Calu3 (cell line): ENCODE measurements at places on chromosomes 5 and 9.

GRCh38 chr9:109780453-109781033 lies 545 bp downstream of the PALM2AKAP2 start:
- DNase-seq = no peak

DNA sequence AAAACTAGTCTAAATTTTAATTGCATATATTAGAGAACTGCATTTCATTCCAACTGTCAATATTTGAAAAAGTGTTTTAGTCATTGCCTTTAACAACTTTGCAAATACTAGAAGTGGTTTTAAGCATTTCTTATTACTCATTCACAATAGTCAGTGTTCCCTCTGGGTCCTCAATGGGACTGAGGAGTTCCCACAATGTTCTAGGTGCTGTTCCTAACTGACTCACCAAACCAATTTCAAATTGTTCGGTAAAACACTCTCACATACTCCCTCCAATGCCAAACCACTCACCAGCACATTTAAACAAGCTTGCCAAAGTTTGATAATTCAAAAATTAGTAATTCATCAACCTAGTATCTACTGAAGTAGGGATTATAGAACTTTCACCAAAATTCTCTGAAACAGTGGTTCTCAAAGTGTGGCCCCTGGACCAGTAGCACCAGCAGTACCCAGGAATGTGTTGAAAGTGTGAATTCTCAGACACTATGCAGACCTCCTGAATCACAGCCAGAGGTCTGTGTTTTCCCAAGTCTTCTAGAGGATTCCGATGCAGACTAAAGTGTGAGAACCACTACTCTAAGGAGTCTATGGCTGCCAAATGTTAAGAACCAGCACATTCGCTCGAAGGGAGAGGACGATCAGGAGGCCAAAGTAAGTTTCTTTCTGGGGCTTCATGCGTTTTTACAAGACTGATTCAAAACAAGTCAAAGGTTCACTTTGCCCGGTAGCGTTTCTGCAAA lies 72.8 kb downstream of the APBA1 start:
- no peak for DNase-seq

- no peak for DNase-seq
Measured at GRCh38 chr9:91856419-91856818, 93.6 kb downstream of the ROR2 start.

GRCh38 chr5:153081385-153081784 lies 409.1 kb upstream of the GRIA1 start:
- no peak for DNase-seq

DNA sequence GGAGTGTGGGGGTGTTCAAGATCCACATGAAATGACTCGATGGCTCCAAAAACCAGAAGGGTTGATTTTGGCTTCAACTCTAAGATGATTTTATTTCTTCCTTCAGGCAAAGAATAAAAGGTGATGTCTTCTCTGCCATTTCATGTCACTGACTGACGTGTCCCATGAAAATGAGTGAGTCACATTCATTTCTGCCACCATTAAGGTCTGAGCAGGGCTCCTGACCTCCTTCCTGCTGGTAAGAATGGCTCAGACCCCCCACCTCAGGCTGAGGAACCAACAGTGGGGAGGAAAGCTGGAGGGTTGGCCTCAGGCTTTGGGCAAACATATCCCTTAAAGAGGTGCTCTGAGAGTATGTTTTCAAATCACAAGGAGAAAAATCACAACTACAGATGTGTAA lies 53.9 kb upstream of the ZNF354A start:
- DNase-seq = no peak

GRCh38 chr9:22286661-22287060 lies 160.0 kb upstream of the DMRTA1 start:
- DNase-seq = no peak

- peak; percentile 86 for DNase-seq
Measured at GRCh38 chr5:73437101-73437776, 11.3 kb downstream of the FOXD1 start.

GRCh38 chr5:94690778-94691177 lies 72.3 kb downstream of the SLF1 start:
- no peak for DNase-seq

GRCh38 chr5:57174890-57175510 lies 1.1 kb downstream of the GPBP1 start:
- no peak for DNase-seq

GRCh38 chr9:92655366-92655765 lies 14.6 kb downstream of the IPPK start:
- DNase-seq = no peak

DNA sequence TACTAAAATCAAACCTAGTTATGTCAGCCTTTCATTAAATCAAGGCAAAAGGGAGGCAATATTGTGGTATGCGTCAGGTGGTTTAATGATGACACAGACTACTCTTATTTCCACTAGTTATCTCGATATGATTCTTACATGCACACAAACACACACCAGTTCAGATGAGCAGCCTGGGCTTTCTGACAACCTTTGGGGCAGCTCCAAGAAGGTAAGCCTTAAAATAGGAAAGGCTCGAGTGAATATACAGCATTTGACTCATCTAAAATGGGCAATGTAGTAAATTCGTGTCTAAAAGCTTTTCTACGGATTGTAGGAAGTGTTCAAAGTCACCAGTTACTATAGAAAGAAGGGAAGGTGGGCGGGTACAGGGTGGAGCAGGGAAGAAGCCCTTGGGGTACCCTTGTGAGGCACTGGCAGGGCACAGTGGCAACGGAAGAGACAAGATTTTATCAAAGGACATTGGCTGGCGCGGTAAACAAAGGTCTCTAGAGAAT lies 1.9 kb downstream of the ANKH start:
- no peak for DNase-seq

DNA sequence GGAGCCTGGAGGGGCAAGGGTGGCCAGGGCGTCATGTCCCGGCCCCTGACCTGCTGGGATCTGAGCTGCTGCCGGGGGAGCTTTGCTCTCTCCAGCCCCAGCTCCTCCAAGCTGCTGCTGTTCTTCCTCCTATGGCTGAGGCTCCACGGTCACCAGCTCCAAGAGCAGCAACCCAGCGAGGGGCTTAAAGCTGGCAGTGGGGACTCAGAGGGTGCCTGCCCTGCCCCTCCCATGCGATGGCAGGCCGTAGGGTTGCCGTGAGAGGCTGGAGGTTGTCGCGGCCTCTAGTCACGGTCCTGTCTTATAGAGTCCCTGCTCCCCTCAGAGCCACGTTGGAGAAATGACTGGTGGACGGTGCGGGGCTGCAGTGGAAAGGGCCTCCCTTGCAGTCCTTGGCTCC lies 19.5 kb downstream of the DBH start:
- DNase-seq = no peak

- no peak for DNase-seq
Measured at GRCh38 chr9:129873563-129874190, 38.4 kb downstream of the USP20 start.

GRCh38 chr9:123642291-123643278 lies 286.6 kb downstream of the CRB2 start:
- DNase-seq = no peak

- no peak for DNase-seq
Measured at GRCh38 chr5:36177715-36178523, 26.0 kb downstream of the SKP2 start.

DNA sequence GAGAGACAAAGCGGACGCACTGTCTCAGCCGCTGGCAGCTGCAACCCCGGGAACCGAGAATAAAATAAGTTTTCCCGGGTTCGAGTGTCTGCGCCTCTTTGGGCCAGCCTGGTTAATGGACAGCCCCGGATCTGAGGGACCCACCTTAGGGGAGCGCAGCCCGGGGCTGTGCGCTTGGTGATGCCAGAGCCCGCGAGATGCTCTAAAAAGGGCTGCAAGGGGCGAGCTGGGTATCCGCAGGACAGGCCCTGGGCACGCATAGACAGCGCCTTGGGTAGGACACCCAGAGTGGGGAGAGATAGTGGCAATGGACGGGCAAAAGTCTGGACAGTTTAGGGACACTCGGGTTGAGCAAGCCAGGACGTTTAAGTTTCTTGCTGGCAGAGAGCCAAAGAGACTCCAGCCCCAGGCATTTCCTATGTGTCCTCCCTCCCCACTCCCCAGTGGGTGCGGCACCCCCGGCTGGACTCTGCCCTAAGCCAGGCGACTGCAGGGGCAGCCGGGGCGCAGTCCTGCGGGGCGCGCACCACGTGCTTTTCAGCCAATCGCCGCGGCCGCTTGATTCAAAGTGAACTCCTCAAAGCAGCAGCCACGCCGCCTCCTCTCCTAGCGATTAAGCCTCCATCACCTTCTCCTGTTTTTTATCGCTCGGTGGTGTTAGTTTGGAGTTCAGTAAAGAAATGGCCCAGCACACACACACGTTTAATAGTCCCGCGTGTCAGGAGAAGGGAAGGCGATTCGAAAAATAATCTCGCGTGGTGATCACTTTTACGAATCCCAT lies 616 bp upstream of the ENC1 start:
- DNase-seq = peak; percentile 95

- no peak for DNase-seq
Measured at GRCh38 chr5:8615142-8615858, 746.4 kb downstream of the MTRR start.

- DNase-seq = no peak
Measured at GRCh38 chr9:91845879-91846278, 104.1 kb downstream of the ROR2 start.

DNA sequence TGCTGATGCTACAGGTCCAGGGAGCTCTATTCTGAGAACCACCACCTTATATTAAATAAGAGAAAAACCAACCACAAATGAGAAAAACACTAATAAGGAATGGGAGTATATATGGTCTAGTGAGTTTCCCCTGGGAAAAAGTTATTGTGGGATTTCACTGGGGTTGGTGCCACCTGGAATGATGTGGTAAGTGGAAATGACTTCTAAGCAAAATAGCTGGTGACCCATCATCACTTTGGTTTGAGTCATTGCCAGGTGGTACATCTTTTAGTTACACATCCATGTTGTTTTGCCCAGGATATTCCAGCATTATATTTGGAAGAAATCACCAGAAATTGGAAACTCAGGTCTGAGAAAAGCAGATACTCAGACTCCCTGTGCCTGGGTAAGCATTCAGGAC lies 437.3 kb downstream of the DTWD2 start:
- DNase-seq = no peak

DNA sequence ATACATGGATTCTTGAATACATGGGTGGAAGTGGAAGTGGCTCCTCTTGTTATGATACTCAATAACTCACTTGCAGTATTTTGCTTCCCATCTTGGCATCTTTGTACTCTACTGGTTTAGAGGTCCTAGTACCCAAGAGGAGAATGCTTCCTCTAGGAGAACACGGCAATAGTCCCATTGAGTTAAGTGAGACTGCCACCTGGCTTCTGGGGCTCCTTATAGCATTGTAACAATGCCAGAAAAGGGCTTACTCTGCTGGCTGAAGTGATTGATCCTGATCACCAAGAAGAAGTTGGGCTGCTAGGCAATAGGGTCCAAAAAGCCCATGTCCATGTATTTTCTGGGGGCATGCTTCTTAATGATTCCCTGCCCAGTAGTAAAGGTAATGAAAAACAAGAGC lies 627.6 kb upstream of the SGCD start:
- no peak for DNase-seq

GRCh38 chr5:174159327-174160114 lies 114.0 kb downstream of the NSG2 start:
- no peak for DNase-seq

DNA sequence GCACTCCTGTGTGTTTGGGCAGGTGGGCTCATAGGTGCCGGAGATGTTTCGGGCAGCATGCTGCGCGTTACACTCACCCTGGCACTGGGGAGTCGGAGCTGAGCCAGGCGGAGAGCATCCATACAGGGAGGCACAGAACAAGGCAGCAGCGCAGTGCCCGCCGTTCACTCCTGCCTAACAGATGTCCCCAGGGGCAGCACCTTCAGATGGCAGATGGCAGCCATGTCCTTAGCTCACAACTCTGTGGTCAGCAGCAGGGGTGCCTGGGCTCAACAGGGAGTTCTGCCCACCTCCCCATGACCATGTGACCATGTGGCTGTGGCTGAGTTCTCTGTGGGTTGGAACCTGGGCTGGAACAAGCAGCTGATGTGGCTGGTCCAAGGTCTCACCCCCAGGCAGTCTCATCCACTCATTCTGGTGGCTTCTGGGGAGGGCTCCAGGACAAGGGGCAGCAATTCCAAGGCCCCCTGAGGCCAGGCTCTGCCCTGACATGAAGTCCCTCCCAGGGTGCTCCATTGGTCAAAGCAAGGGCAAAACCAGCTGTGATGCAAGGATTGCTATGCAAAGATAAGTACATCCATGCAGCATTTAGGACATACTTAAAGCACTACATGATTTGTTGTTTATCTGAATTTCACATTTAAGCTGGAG lies 64.2 kb downstream of the MRPL36 start:
- no peak for DNase-seq

DNA sequence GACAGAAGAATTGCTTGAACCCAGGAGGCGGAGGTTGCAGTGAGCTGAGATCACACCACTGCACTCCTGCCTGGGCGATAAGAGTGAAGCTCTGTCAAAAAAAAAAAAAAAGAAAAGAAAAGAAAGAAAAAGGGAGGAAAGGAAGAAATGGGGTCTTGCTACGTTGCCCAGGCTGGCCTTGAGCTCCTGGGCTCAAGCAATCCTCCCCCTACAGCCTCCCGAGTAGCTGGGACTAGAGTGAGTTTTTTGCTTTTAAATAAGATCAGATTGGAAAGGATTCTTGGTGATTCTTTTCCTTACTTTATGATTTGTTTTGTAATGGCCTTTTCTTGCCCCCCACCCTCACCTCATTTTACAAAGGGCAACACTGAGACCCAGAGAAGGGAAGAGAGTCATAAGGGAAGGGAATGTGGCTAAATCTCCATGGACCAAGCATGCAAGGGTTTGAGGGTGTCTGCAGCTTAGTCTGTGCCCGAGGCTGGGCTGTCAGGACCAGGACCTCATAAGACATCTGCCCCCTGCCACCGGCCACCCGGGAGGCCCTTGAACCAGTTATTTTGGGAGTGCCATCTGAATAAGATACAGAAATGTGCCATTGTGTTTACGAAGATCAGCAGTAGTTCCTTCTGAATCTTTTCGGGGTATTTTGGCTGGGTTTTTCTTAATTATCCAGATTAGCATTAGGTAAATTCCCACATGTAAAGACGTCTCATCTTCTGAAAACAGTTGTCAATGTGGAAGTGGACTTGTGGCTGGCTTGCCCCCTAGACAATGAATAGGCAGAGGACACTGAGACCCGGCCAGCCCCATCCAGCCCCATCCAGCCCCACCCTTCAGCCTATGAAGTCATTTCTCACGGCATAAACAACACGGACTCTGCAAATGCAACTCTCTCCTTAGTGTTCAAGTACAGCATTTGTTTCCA lies 44.5 kb upstream of the GRHPR start:
- DNase-seq = no peak

GRCh38 chr9:83533296-83533695 lies 4.9 kb downstream of the FRMD3 start:
- DNase-seq = no peak

DNA sequence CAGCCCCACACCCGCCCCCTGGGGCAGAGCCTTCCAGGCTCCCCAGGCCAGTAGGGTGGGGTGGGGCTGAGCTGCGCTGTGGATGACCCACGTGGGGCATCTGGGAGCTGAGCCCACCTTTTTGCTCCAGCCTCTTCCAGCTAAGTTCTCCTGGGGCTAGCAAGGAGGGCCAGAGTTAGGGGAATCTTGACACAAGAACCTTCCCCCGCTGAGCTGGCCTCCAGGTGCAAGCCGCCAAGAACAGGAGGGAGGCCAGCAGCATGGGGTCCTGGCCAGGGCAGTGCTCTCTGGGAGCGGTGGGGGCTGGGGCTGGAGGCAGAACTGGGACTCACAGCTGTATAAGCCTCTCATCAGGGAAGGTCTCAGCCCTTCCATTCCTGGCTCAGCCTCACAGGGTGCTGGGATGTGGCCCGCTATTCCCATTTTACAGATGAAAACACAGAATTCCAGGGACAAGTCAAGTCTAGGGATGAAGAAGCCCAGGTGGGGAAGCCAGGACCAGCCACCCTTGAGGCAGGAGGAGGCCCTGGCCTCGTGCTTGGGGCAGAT lies 21.5 kb downstream of the SARDH start:
- no peak for DNase-seq
